ENCODE measurements at places on chromosomes 12 and 14.
A peak's percentile ranks its signal among the peaks of the same experiment; 100 is the strongest.

GRCh38 chr14:30596935-30597334, 25.2 kb upstream of the SCFD1 start:
- no peak for DNase-seq
- no peak overlapping the region for H3K4me3 ChIP-seq
- H3K27me3 ChIP-seq: no peaks in the 10 kb centered on the region
- peaks cover 42% of the 10 kb centered on the region for H3K36me3 ChIP-seq
- no peaks in the 10 kb centered on the region for H3K4me1 ChIP-seq
- H3K27ac ChIP-seq: no peak overlapping the region

DNA sequence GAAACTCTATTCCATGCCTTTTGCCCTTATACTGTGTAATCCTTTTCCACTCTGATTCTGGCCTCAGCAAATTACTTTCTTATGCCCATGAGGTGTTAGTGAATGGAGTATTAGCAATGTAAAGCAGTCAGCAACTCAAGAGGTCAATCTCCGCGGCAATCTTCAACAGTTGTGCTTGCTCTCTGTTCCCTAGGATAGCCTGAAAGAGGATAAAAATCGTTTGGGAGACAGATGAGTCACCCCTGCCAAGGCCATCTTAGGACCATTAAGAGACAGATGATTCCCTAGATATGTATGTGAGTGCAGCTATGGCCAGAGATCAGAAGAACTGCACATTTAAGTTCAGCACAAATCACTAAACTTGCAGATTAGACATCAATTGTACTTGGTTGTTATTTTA, 1145.8 kb downstream of the GALC start:
- no peaks in the 10 kb centered on the region for H3K36me3 ChIP-seq
- H3K27me3 ChIP-seq: no peaks in the 10 kb centered on the region
- DNase-seq: no peak
- no peak overlapping the region for H3K27ac ChIP-seq

GRCh38 chr12:114164351-114164750, 198.2 kb upstream of the RBM19 start:
- no peak for DNase-seq
- H3K36me3 ChIP-seq: no peaks in the 10 kb centered on the region
- no peak overlapping the region for H3K4me3 ChIP-seq
- H3K27me3 ChIP-seq: peaks cover 35% of the 10 kb centered on the region

DNA sequence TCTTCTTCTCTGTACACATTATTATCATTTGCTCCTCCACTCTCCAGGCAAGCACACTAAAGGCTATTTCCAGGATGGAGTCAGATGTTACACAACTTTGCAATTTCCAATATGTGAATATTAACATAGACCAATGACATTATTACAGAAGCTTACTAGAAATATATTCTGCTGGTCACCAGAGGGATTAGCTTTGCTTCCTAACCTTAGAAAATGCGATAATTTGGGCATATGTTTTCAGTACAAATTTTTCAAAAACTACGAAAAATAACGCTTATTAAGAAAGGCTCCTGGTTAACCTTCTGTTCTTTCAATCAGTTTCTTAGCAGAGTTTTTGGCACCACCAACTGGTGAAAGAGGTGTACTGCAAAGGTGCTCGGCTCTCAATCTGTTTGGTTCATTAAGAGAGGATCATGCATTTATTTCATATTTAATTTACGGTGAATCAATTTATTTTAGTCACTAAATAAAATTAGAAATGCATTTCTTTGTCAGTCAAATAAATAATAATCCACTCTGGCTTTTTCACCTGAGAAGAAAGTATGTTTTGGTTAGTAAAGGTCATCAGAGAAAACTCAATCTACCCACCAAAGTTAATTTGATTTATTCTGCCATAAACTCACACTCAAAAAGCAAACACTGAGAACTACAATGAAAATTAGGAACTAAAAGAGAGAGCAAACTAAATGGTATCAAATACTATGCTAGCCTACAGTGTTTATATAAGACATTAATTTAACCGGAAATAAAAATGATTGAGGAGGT, 39.2 kb downstream of the EFCAB11 start:
- peaks cover 33% of the 10 kb centered on the region for H3K4me1 ChIP-seq
- no peaks in the 10 kb centered on the region for H3K36me3 ChIP-seq
- no peak overlapping the region for H3K27ac ChIP-seq
- no peaks in the 10 kb centered on the region for H3K27me3 ChIP-seq
- no peak overlapping the region for H3K4me3 ChIP-seq

DNA sequence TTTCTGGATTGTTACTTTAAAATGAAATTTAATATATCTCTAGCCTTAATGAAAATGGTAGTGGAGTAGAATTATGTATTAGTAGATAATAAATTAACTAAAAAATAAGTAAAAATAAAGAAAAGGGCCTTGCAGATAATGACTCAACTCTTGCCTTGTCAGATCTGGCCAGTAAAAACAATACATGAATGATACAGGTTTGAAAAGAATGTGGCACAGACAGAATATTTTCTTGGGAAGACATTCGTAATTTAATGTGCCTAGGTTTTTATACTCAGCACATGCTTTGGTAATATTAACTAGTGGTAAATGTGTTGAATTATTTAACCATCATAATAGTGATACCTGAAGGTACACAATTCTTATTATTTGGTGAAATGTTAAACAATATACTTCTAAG, 28.3 kb downstream of the ATF7IP start:
- no peaks in the 10 kb centered on the region for H3K27me3 ChIP-seq
- 0 out of 2 replicates have a peak overlapping the region, but pooled peaks have one; percentile 42 for H3K4me3 ChIP-seq
- H3K36me3 ChIP-seq: peaks cover 4% of the 10 kb centered on the region
- peak overlapping the region; percentile 90 for H3K27ac ChIP-seq
- DNase-seq: no peak

DNA sequence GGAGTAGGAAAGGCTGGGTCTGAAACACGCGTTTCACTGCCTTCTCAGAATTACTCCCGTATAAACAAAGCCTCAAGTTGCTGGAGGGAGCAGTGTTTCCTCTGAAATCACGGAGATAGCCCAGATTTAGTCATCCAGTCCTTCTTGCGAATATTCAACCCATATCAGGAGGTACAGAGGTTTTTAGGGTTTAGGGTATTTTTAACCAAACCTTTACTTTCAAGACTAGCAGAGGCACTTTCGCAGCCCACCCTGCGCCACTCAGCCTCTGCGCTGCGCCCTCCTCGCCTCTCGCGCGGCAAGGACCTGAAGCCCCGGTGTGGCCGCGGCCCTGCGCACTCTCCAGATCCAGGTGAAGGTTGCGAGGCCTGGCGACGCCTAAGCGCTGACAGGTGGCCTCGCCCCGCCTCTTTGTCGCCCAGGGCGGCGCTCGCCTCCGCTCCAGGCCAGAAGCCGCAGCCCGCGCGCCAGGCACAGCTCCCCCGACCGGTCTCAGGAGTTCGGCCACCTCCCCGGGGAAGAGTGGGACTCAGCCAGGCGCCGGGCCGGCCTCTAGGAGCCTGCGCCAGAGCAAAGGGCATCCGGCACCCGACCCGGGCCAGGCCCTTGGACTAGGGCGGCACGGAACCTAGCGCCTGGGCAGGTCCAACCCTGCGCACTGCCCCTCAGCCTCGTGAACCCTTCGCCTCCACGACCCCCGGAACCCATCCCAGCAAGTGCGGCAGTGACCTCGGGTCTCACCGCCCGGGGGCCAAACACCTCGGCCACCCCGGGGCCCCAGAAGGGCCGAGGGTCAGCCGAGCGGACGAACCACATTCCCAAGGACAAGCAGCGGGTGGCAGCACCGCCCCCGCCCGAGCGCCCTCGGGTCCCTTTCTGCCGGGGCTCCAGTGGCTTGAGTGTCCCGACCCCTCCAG, 1.8 kb upstream of the SAMD4A start:
- peaks cover 36% of the 10 kb centered on the region for H3K27me3 ChIP-seq
- H3K36me3 ChIP-seq: no peaks in the 10 kb centered on the region
- peaks cover 21% of the 10 kb centered on the region for H3K4me1 ChIP-seq
- peak overlapping the region; percentile 74 for H3K4me3 ChIP-seq
- DNase-seq: peak; percentile 83
- H3K27ac ChIP-seq: no peak overlapping the region

DNA sequence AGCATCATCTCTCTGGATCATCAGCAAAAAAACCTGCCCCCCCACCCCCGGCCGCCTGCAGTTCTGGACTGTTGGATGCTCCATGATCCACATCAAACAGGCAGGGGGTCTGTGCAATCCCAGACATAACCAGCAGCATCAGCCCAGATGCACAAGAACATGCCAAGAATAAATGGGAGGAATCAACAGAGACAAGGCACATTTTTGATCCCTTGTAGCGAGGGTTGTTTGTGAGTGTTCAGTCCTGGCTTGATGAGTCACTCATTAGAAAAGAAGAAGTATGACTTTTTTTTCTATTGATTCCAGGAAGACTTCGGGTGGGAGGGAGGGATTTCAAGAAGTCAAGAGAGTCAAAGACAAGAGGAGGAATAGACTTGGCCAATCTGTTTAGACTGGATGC, 244.2 kb downstream of the KSR2 start:
- H3K27ac ChIP-seq: no peak overlapping the region
- no peaks in the 10 kb centered on the region for H3K4me1 ChIP-seq
- no peaks in the 10 kb centered on the region for H3K36me3 ChIP-seq
- DNase-seq: no peak

GRCh38 chr14:87805315-87805723, 187.7 kb downstream of the GALC start:
- peak; percentile 84 for DNase-seq
- H3K27me3 ChIP-seq: no peaks in the 10 kb centered on the region
- H3K4me3 ChIP-seq: no peak overlapping the region

- H3K27ac ChIP-seq: no peak overlapping the region
- peak; percentile 47 for DNase-seq
- H3K36me3 ChIP-seq: no peaks in the 10 kb centered on the region
- H3K4me1 ChIP-seq: peaks cover 7% of the 10 kb centered on the region
Observed at GRCh38 chr12:94649349-94650142, 811 bp downstream of the TMCC3 start.

- H3K4me3 ChIP-seq: no peak overlapping the region
- H3K27ac ChIP-seq: no peak overlapping the region
- H3K36me3 ChIP-seq: no peaks in the 10 kb centered on the region
- no peaks in the 10 kb centered on the region for H3K27me3 ChIP-seq
Observed at GRCh38 chr14:62921466-62921865, 123.8 kb downstream of the KCNH5 start.

All from WTC11 (cell line).